Choroid plexus epithelial cell (primary cell): ENCODE measurements at places on chromosomes 12 and 14.

DNA sequence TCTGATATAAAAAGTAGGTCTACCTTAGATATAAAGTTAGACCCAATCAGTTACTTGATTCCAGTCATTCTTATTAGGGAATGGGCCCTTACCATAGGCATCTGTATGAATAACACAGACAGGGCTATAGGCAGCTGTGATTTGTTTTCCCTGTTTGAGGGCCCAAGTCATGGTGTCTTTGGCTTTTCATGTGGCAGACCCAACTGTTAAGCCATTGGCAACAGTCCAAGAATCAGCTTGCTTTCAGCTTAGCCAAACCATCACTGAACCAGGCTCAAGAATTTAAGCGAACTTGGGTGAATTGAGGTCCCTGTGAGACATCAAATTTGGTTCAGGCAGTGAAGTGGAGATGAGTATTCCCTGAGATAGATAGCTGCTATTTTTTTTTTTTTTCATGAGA is 111.2 kb downstream of the LRRIQ1 start:
- DNase-seq, result no peak

- peak; percentile 58 for DNase-seq
These were observed 165.5 kb downstream of the SLC38A4 start for GRCh38 chr12:46660276-46660675.

DNA sequence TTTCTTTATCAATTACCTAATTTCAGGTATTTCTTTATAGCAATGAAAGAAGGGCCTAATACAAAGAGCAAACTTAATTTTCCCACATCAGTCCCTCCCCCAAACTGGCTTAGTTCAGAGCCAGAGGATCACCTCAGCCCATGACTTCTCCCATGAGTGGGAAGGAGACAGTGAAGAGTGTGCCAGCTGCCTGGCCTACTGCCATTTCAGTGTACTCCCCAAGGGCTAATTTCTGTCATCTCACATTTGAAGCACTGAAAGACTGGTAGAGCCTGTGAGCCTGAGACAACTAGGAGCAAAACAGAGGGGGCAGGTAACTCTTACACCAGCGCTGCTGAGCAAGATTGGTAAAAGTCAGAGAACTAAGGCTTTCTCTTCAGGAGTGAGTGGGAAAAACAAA is 29.1 kb upstream of the ADAM20 start:
- DNase-seq, result no peak

- peak; percentile 64 for DNase-seq
These were observed 49.5 kb downstream of the SOCS2 start for GRCh38 chr12:93621986-93622385.

GRCh38 chr12:99810718-99811593 is 163.4 kb downstream of the GARIN6 start:
- peak; percentile 39 for DNase-seq

- no peak for DNase-seq
These were observed 178.6 kb downstream of the TMEM132C start for GRCh38 chr12:128445415-128446127.

GRCh38 chr12:128817111-128818015 is 6.4 kb downstream of the SLC15A4 start:
- peak; percentile 80 for DNase-seq

GRCh38 chr12:8011331-8011730 is 21.2 kb upstream of the FOXJ2 start:
- DNase-seq, result peak; percentile 64

DNA sequence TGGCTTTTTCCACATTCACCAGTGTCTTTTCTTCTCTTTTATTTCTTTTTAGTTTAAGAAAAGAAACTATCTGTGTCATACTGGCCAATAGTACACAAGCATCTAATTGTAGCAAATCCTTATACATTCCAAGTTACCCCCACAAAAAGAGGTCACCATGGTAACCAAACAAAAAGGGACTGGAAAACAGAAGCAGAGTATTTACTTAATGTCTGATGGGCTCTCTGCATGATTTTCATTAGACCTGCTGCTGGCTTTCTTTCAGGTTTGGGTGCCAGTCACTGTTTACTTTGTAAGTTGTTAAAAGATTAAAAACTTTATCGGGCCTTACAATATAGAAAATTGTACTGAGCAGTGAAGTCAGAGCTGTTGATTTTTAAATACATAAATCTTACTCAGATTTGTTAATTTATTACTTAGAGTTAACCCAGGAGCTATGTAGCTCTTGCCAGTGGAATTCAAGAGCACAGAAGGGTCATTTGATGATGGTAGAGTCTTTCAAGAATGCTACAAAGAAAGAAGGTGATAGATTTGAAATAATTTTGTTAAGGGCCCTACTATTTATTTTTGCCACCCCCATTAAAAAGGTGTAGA is 123.9 kb downstream of the BRMS1L start:
- peak; percentile 2 for DNase-seq

DNA sequence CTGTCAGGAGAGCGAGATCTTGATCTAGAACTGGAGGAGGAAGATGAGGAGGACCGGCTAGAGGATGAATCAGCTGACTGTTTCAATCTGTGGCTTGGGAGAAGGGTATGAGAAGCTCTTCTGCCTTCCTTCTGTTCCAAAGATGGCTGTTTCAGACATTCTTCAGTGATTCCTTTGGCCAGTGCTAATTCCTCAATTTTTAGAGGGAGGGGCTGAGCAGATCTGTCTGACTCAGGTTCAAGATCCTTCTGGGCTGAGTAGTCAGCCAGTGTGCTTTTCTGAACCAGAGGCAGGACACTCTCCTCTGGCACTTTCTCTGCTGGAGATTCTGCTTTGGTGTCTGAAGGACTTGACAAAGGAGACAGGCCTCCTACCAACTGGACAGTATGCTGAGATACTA is 15.2 kb downstream of the ACIN1 start:
- DNase-seq, result peak; percentile 37

DNA sequence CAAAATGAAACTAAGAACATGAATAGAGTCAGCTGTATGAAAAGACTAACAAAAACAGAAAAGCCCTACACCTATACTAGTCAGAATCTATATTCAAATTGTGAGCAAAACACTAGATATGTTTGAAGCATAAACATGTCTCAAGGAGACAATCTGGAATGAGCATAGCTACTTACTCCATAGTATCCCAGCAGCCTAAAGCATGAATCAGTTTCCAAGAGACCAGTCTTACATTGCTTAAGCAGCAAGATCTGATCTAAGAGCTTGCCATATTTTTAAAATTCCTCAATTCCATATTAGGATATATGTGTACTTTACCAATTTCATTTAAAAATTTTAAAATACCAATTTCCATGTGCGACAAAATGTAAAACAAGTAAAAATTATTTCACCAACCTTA is 7.7 kb downstream of the CAPS2 start:
- DNase-seq, result peak; percentile 75

GRCh38 chr12:1115484-1116231 is 124.6 kb downstream of the ERC1 start:
- DNase-seq, result peak; percentile 66

GRCh38 chr14:36059531-36059930 is 117.0 kb downstream of the PTCSC3 start:
- no peak for DNase-seq

DNA sequence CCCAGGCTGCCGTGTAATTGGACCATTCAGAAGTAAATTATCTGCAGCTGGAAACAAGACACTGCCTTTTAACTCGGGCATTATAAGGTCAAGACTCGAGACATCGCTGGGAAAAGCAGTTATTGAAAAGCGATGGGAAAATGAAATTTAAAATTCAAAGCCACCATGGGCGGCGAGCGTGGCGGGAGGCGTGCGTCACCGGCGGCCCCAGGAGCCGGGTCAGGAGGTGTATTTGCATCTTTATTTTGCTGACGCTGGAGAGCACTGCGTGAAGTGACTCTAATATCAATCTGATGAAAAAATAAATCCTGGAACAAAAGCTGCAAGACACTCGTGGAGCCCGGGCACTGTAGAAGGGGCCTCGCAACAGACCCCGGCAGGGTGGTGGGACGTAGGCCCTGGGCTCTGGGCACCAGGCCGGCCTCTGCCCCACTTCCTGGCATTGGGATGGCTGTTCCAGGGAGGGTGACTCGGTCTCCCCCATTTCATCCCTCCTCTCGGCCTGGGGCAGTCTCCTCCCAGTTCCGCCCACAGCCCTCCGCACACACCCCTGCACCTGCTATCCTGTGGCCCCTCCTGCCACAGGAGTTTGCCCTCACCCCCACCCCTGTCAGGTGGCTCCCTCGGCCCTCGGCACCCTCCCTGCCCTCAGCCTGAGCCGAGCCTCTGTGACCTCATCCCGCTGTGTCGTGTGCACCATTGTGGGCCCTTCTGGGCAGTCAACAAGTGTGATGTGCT is 196.2 kb downstream of the KIF26A start:
- DNase-seq, result no peak

GRCh38 chr12:38113991-38114390 is 202.6 kb upstream of the ALG10B start:
- no peak for DNase-seq

DNA sequence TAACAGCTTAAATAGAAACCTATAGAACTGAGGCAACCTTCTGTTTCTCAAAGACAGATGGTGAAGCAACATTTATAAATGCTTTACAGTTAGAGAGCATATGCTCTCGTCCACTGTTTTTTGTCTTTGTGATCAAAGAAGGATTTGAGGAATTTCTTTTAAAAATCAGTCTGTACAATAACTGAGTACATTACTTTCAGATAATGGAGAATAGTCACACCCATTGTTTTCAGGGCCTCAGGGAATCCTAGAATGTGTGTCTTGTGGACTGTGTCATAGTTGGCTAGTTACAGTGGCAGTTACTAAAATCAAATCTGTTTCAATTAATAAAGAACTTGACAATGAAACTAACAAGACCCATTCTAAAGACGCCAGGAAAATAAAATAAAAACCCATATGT is 107.9 kb downstream of the PRKCH start:
- no peak for DNase-seq

DNA sequence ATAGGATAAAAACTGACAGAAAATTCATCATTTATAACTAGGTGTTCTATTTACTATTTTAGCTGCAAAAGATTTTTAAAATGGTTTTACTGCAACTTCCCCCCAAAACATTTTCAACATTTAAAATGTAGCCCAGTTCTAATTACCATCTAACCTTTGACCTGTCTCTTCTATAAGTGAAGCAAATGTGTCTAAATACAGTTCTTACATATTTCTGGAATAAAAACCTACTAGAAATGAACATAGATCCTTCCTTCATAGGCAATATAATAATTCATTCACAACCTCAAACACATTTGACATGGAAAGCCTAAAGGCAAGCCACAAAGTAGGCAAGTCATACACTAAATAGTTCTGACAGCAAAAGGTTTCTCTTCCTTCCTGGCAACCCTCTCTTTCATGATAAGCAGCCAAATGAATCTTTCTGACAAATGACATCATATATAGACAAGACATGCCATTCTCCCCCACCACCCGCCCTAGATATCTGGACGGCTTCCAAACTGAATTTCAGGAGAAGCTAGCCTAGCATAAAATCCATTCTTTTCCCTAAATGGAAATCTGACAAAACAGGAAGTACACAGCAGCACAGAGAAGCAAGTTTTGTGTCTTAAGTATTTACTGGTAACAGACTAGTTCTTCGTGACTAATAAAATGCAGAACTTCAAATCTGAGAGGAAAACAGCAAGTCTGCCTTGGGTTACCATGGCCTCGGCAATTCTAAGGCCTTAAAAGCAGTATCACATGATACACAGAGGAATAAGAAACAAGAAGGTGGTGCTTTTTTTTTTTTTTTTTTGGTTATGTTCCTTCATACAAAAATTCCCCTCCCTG is 17.2 kb upstream of the ARID4A start:
- DNase-seq, result peak; percentile 95

- peak; percentile 83 for DNase-seq
These were observed 130.3 kb upstream of the FUT8 start for GRCh38 chr14:65281991-65282895.
